ENCODE measurements at places on chromosomes 6 and 20.

- no peak for DNase-seq
These were observed 23.9 kb downstream of the PXDC1 start for GRCh38 chr6:3727593-3728108.

- no peak for DNase-seq
These were observed 237.7 kb downstream of the DLL1 start for GRCh38 chr6:170052991-170053821.

GRCh38 chr20:2624190-2624589 lies 28.2 kb upstream of the NOP56 start:
- no peak for DNase-seq

GRCh38 chr6:16690608-16691142 lies 70.6 kb downstream of the ATXN1 start:
- peak; percentile 81 for DNase-seq

DNA sequence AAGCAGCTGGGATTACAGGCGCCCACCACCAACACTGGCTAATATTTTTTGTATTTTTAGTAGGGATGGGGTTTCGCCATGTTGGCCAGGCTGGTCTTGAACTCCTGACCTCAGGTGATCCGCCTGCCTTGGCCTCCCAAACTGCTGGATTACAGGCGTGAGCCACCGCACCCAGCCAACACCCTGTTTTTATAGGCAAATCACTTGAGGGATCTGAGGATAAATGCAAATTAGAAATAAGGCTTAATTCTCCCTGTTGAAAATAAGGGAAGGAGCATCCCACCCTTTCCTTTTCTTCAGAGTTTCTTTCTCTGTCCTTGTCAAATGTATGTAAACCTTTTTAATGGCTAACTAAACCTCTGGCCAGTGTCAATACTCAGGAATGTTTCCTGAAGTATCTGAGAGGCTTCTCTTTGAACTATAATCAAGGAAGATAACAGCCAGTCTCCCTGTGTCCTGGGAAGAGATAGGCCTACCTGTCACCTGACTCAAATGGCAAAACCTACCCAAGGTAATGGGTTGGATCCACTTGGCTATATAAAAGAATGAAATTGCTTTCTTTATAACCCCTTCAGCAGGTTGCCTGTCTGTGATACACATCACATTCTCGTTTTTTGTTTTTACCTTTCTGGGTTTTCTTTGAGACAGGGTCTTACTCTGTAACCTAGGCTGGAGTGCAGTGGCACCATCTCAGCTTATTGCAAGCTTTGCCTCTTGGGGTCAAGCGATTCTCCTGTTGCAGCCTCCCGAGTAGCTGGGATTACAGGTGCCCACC lies 64.5 kb upstream of the TNFAIP3 start:
- no peak for DNase-seq

- peak; percentile 19 for DNase-seq
These were observed 25.1 kb upstream of the TRIM26 start for GRCh38 chr6:30238178-30238795.

DNA sequence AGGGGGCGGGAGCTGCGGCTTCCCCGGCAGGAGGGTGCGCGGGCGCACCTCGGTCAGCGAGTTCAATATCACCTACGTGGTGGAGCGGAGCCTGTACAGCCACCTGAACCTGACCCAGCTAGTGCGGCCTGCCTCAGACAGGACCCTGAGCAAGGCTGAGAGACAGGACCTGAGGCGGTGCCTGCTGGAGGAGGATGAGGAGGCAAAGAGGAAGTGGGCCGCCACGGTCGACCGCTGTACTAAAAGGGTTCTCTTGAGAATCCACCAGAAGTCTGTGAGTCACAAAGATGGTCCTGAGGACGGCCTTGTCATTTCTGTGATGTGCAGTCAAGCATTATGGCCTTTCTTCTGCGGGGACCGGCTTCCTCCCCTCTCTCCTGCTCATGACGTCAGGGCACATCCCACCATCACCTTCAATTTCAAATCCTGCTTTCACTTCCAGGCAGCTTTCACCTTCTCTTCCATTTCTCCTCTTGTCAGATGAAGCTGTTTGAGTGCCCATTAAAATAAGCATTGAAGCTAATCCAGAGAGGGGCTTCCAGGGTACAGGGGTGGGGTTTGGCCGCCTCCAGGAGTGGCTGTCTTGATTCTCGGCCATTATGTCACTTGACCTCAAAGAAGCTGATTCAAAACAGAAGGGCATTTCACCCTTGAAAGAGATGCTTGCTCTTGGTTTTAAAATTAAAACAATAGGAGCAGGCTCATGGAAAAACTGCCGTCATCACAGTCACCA lies 177.6 kb downstream of the SASH1 start:
- DNase-seq: no peak

DNA sequence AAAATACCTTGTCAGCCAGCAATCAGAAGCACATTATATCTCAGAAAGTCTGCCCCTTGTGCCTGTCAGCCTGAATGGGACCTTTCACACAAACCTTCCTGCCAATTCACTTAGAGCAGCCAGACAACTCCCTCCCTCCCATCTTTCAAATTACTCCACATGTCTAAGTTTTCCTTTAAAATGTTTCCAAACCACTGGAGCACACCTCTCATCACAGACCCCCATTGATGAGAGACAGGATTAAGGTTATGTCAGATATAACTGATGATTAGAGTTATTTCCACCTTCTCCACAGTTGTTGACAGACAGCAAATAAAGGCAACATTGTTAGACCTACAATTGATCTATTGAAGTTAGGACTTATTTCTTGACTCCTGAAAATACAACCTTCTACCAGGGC lies 408.4 kb downstream of the PLCB1 start:
- DNase-seq: no peak

DNA sequence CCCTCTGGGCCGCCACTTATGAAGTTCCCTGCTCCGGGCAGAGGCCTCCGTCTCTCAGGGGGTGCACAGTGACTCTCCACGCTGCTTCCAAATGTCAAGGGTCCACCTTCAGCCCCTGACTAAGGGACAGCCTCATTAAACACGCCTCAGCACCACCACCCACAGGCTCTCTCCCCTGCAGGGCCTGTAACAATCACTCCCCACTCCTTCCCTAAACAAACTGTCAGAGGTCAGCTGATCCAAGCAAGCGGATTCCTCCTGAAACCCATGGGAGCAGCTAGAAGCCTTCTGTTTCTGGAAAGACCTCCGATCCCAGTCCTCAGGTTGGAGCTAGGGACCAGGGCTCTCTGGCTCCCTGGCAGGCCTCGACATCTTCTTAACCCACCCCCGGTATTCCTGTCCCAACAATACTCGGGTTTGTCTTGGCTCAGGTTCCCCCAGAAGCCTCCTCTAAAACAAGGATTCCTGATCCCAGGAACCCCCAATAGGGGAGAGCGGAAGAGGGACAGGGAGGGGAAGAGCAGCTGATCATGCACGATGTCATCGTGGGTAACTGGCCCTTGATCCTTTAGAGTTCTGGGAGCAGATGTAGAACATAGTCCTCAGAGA lies 181.0 kb downstream of the ZNF217 start:
- DNase-seq: no peak

DNA sequence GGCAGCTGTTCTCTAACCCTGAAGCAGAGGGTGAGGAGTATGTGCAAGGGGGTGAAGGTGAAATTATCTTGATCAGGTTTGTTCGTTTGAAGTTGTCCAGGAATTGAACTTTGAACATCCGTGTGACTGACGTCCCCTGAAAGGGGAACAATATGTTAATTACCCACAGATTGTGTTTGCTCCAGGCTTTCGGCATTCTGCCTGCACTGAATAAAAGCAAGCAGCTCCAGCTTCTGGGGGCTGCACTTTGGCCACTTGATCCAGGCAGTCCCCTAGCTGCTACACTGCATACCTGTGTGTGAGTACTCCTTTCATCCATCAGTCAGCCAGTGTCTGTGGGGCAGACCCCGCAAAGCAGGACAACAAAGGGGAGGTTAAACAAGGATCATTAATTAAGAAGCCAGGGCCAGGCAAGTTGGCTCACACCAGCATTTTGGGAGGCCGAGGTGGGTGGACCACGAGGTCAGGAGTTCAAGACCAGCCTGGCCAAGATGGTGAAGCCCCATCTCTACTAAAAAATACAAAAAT lies 104.8 kb upstream of the BTN3A2 start:
- DNase-seq: no peak

DNA sequence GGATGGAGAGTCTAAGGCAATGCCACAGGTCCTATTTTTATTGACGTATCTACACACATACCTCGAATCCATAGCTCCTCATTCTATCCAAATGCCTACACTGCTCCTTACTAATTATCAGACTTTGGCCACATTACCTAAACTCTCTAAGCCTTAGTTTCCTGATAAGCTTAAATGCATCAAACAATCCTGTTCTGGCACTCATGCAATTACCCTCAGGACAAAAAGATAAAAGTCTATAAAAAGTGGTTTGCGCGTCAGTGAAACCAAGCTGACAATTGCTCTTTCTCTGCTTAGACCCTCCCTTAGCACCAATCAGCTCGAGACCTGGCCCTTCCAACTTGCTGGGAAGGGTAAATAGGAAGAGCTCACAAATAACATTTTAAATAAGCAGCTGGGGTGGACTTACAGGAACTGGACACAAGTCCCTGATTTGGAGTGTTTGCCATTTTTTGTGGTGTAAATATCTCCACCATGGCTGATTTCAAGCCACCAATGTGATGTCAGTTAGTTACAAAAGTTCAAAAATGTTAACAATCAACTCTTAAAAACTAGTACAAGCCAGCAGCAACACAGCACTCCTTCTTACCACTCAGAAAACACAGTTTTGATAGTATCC lies 7.2 kb upstream of the PLEKHG1 start:
- DNase-seq: no peak

DNA sequence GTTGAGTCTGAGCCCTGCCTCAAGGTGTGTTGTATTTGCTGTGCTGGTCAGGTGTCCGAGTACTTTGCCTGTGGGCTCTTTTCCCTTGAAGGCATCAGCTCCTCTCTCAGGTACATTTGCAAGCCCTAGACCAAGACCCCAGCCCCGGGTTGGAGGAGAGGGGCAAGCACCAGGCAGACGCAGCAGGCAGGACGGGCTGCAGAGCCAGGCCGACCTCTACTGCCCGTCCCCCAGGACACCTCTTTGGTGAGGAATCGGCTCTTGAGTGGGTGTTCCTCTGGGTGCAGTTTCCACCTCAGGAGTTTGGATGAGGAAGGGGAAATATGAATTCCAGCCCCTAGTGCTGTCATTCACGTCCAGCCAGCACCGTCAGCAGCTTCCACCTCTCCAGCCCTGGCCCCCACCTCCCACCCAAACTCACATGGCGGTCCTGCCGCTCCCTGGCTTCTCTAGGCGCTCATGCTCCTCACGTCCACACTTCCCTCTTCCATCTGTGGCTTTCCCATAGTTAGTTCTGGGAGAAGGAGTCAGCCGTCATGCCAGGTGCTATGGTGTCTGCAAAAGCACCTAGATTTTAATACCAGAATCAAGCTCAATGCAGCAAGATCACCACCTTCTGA lies 183.9 kb downstream of the DLL1 start:
- DNase-seq: no peak

GRCh38 chr6:79466207-79466834 lies 70.9 kb downstream of the LCA5 start:
- DNase-seq: peak; percentile 53

DNA sequence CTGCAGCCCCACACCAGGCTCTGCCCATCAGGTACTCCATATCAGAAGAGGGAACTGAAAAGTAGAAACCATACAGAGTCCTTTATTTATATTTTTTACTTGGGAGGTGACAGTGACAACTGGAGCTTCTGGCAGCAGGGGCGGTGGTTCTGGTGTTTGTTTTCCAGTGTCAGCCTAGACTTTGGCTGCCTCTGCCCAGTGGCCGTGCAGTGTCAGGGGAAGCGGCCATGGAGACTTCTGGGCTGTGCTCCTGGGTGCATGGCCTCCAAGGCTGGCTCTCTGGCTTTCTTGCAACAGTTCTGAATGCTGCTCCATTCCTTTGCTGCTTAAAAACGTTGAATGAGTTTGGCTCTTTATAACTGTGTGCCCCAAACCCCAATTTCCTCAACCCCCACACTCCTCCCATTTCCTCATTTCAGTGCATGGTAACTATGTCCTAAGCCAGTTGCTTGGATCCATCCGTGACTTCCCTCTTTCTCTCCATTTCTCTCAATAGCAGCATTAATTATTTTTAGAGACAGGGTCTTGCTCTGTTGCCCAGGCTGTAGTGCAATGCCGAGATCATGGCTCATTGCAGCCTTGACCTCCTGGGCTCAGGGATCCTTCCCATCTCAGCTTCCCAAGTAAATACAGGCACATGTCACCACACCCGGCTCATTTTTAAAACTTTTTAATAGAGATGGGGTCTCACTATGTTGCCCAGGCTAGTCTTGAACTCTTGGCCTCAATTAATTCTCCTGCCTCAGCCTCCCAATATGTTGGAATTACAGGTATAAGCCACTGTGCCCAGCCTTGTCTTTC lies 141.1 kb upstream of the SGK1 start:
- no peak for DNase-seq

DNA sequence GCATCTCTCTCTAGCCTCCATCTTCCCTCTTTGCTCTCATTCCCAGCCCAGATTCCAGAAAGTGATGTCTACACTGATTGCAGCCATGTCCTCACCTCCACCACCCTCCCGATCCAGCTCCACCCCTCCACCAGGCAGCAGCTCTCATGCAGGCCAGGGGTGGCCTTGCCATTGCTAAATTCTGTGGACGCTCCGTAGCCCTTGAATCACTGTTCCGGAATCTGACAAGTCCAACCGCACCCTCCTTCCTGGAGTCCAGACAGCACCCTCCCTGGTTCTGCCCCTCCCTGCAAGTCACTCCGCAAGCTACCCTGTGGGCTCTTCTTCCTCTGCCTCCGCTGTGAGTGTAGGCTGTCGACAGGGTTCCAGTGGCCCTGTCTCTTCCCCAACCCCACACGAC lies 26.2 kb downstream of the TNXB start:
- DNase-seq: peak; percentile 81

DNA sequence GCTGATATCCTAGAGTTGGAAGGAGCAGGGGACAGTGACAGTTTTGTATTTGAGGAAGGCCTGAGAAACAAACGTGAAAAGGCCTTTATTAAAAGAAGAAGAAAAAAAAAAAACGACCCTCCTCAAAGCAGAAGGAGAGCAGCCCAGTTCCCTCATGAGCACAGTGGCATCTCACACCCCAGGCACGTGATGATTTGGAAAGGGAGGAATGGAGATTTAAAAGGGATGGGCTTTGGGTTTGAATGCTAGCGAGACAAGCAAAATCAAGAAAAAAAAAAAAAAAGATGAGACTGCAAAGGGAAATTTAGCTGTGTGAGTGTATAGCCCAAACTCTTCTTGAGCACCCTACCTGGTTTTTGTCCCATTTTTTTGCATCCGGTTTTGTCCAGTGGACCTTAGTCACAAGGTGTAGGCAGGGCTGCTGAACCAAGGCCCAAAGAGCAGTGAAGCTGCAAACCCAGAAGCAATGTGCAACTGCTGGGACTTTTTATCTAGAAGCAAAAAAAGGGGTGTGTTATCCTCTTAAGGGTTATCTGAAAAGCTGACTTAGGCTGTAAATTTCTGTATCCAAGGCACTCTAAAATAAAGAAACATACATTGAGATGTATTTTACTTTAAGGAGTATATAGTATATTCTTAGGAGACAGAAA lies 54.5 kb upstream of the RREB1 start:
- no peak for DNase-seq
